CD4-positive, alpha-beta T cell (primary cell): ENCODE measurements at places on chromosomes 5 and 9.

- DNase-seq: no peak
Observed at GRCh38 chr9:6272229-6272598, 56.0 kb upstream of the TPD52L3 start.

DNA sequence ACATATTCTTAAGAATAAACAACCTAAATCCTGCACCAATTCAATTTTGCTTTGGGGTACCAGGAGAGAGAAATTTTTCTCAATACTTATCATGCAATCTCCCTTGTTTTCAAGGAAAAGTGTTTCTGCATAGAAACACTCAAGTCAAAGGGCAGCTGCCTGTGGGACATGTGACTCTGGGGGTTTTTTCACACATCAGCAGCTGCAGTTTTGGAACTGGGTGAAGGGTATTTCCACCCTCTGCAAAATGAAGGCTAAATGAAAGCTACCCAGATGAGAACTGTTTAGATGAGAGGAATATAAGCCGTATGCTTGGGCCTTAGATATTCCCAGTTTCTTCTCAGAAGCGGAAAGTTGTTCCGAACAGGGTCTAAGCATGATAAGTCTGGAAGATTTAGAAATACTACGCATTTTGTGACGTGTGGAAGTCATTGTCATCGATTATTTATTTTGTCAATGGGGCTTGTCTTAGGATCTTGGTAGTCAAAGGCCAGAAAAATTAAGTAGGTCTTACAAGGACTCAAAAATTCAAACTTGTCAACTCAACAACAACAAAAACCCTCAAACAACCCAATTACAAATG is 64.3 kb upstream of the BOD1 start:
- DNase-seq: no peak

GRCh38 chr9:79037338-79037737 is 534.4 kb upstream of the TLE4 start:
- DNase-seq: no peak

DNA sequence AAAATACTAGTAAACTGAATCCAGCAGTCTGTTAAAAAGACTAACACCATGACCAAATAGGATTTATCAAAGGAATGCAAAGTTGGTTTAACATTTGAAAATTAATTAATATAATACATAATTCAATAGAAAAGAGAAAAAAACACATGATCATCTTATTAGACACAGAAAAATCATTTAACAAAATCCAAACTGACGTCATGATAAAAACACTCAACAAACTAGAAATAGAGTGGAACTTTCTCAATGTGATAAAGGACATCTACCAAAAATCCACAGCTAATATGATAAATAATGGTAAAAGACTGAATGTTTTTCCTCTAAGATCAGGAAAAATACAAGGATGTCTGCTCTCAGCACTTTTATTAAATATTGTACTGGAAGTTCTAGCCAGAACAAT is 40.4 kb upstream of the KCNIP1 start:
- no peak for DNase-seq

GRCh38 chr5:147234239-147234824 is 494 bp upstream of the STK32A start:
- DNase-seq: no peak

DNA sequence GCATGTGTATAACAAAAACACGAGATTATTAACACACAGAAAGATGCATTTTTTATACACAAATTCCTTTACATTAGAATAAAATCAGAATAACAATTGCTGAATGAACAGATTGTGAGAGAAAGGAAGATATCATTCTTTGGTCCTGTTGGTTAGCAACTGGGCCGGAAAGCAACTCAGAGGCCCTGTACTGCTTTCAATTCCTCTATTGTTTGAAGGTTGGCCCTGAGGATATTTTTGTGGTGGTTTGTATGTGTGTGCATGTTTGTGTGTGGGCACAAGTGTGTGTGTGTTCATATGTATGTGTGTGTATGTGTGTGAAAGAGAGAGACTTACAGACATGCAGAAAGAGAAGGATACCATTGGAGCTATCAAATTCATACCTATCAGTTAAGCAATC is 356.8 kb upstream of the DMAC1 start:
- DNase-seq: no peak

DNA sequence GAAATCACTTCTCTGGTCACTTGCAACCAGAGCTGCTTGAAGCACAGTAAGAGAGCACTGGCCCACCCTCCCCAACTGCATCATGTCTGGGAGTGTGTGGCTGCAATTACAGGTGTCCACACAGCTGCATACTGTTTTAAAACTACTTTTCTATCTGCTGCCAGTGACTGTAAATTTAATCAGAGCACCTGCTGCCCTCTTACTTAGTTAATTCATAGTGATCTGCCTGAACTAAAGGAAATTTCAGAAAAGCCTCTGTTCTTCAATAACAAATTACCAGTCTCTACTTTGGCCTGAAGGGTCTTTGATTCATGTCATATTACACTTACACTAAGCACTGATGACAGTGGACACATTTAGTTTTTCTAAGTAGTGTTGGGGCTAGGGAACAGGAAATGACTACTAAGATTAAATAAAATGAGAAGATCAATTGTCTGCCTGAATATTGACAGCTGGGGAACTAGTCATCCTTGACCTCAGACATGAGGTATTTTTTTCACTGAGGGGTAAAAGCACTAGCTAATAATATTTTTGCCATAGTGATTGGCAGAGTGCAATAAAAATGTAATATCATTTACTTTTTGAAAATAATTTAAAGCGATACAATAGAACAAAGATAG is 788.9 kb upstream of the GRAMD2B start:
- DNase-seq: no peak

- DNase-seq: no peak
Observed at GRCh38 chr9:124794902-124795491, 18.1 kb downstream of the OLFML2A start.

DNA sequence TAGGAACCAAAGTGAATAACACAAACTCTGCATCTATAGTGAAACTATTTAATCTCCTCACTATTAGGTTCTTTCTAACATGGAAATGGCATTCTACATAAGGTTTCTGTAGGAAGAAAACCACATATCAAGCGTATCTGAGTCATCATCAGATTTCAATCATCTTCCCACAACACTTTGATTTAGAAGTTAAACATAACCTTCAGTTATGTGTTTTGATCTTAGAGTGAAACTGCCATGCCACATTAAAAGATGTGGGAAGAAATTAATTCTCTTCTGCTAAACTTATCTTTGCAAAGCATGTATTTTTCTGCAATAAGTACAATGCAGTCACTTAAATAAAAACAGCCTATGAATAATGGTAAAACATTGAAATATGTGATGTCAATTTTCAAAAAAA is 55.0 kb downstream of the MEF2C start:
- DNase-seq: no peak

- DNase-seq: no peak
Observed at GRCh38 chr5:93477816-93478215, 103.2 kb downstream of the NR2F1-AS1 start.

DNA sequence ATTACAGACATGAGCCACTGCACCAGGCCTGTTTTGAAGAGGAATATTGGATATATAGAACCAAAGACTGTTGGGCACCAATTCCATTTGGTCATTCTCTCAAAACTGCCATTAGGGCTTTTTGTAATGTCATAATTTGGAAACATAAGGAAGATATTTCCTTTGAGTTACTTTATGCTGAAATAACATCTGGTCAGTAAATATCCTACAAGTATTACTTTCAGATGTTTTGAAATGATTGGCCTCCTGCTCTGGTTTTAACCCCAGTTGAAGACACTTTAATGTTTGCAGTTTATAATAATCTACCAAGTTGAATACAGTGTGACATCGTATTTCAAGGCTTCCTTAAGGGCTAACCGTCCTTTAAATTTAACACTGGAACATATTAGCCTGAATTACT is 33.6 kb downstream of the LRRTM2 start:
- DNase-seq: no peak

DNA sequence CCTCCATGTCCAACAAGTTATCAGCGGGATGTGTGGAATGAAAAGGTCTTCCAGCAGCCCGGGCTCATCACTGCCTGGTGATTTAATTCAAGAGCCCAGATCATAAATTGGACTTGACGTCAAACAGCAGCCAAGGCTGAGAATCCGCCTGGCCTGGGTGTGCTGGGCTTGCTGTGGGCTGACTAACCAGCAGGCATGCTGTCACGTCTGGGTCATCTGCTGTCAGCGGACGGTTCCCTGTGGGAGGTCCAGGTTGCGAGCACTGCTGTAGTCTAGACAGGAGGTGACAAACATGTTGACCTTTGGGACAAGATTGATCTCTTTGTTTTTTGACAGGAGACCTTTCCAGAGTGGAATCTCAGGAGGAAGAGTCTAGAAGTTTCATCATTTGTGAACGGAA is 289.7 kb downstream of the OSTF1 start:
- no peak for DNase-seq

- no peak for DNase-seq
Observed at GRCh38 chr5:53560028-53560427, 411 bp upstream of the NDUFS4 start.

DNA sequence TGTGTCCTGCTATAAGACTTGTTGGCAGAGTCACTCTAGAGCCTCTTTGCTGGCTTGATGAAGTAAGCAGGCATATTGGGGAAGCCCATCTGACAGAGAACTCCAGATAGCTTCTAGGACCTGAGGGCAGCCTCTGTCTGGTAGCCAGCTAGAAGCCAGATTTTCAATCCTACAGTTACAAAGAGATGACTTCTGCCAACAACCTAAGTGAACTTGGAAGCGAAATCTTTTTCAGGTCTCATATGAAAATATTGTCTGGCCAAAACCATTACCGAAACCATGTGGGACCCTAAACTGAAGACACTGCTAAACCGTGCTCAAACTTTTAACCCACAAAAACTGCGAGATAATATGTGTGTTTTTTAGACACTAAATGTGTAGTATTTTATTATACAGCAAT is 140.9 kb downstream of the MRPS30 start:
- DNase-seq: no peak

DNA sequence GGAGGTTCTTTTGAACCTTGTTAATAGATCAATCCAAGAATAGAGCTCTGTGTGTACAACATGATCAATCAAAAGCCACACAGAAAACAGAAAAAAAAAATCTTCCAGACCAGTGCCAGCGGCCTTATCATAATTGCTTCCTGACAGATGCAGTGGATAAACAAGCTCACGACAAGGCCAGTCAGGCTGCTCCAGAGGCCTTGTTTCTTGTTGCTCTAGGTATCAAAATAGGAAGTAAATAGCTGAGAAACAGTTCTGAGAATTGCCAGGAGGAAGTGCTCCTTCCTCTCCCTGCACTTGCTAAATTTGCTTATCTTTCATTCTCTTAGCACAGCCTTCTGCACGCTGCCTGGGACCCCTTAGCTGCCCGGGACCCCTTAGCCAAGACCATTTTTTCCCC is 199.0 kb upstream of the TARS1 start:
- no peak for DNase-seq

DNA sequence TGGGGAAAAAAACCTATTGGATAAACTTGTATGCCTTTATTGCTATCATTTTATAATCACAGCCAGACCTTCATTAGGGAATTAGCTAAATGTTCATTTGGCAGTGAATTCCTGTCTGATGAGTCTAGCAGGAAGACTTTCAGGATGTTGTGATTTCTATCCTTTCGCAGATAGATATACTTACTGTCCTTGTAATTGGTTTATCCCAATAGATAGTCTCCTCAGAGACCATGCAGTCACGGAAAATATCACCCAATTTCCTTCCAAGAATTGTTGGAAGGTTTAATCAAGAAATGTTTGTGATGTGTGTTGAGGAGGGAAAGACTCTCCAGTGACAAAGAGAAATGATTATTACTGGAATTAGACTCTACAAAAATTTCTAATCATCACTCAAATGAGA is 1937.9 kb upstream of the WWC1 start:
- DNase-seq: no peak

DNA sequence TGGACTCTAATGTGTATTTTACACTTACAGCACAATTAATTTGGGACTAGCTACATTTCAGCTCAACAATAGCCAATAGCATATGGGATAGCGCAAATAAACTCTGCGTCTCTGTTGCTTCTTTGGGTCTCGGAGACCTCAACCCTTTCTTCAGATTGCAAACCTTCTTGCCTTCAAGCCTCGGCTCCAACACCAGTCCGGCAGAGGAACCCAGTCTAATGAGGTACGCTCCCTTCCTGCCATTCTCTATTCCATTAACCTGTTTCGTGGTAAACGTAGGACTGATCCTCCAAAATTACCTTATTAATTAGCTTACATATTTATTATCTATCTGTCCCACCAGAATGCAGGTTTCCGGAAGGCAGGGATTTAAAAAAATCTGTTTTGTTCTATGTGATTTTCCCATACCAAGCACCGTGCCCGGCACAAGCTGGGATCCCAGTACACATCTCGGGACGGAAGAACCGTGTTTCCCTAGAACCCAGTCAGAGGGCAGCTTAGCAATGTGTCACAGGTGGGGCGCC is 525 bp upstream of the DAPK1 start:
- no peak for DNase-seq

GRCh38 chr5:133750356-133750755 is 138.0 kb upstream of the FSTL4 start:
- DNase-seq: no peak

DNA sequence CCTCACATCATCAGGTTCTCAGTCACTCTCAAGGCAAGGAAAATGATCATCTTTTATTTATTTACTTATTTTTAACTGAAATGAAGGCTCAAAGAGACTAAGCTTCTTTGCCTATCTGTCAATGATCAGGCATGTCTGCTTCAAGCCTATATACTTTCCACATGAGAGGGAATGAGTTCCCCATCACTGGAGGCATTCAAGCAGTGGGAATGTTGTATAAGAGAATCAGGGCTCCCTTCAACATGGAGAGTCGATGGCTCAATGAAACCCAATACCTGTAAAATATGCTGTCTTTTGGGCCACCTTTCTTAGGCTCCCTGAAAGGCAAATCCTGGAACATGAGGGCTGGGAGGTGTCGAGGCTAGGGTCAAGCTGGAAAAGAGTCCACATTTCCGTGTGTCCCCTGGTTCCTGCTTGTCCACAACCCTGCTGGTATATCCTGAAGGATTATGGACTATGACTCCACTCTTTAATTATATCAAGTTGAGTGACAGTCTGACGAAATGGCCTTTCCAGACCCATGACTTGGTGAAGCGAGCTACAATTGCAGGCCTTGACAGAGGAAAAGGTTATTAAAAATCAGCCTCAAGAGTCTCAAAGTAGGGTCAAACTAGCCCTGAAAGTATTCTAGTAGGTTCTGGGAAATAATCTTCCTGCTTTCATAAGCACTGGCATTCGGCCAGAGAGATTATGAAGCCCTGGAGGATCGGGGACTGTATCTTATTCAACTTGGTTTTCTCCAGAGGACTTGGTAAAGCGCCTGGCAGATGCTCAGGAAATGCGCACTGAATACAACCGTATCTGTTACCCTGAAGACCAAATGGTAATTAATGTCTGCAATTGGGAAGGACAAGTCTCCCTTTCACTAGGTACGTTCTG is 145.9 kb upstream of the TBC1D2 start:
- DNase-seq: no peak

GRCh38 chr5:128681764-128682592 is 143.9 kb upstream of the FBN2 start:
- no peak for DNase-seq

GRCh38 chr5:82635561-82636288 is 357.6 kb upstream of the RPS23 start:
- no peak for DNase-seq

GRCh38 chr5:105817914-105818313 is 1852.8 kb downstream of the EFNA5 start:
- no peak for DNase-seq
